ENCODE measurements at places on chromosomes 4 and X.
A peak's percentile ranks its signal among the peaks of the same experiment; 100 is the strongest.

- no peak for DNase-seq
These were observed 92.3 kb downstream of the KCNIP4 start for GRCh38 chr4:21856301-21856700.

GRCh38 chrX:49977319-49978090 lies 55.1 kb downstream of the CLCN5 start:
- DNase-seq, result no peak

DNA sequence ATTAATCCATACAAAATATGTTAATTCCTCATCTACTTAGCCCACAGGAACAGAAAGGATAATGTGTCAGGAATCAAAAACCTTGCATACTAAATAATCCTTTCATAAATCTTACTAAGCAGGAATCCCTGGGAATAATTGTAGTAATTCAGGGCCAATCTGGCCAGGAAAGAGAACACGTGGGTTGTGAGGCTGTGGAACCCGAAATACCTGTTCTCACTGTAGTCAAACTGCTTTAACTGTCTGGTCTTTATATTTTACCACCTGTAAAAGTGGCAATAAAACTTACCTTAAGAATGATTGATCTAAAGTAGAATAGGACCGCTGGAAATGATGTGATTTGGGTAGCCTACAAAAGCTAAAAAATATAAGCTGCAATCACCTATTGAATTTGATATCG lies 1620.9 kb downstream of the STIM2 start:
- no peak for DNase-seq

- no peak for DNase-seq
These were observed 25.7 kb downstream of the TRPC5 start for GRCh38 chrX:112056886-112057285.

GRCh38 chr4:183252959-183253358 lies 67.1 kb downstream of the CLDN22 start:
- no peak for DNase-seq

GRCh38 chr4:84385203-84385602 lies 113.9 kb downstream of the NKX6-1 start:
- DNase-seq, result no peak

DNA sequence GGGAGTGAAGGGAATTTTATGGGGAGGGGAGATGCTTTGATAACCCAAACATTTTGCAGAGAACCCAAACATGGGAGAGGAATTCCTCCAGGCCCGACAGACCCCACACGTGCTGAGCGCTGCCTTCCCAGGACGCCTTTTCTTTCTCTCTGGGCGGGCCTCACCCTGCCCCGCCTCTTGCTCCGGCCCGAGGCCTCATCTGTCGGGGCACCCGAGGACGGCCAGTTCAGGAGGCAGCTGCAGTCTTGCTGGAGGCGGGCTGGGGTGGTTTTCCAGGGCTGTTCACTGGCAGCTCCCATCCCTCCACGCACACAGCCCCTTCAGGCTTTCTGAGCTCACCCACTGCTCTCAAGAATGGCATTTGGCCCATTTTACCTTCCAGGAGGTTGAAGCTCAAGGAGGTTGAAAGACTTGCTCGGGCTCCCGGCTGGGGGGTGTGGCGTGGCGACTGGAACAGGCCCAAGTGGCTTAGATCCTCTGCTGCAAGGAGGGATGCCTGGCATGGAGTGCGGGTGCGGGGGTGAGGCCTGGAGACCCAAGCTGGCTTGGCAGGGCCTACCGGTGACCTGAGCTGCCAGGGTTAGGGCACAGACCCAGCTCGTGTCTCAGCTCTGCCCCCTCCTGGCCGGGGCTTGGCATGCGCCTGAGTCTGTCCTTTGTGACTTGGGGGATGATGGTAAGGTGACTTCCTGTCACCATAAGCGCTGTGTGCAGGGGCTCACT lies 99.2 kb downstream of the PSAPL1 start:
- DNase-seq, result peak; percentile 76

DNA sequence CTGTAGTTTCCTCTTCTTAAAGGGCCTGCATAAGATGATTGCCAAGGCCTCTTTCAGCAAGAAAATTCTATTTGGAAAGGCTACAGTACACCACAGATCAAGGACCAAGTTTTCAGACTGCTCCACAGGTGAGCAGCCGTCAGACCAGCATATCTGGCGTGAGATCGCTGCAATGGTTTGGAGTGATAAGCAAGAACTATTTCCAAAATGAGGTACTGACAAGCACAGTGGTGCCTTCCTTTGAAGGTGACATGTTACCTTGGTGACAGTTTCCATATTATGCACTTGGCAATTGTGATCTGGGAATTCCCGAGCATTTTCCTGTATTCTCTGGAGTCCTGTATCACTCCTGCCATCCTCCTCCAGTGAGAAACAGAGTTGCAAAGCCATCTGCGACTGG lies 7.3 kb upstream of the TMEM150C start:
- no peak for DNase-seq

- peak; percentile 66 for DNase-seq
These were observed 8.7 kb downstream of the KIAA1210 start for GRCh38 chrX:119118780-119119395.

DNA sequence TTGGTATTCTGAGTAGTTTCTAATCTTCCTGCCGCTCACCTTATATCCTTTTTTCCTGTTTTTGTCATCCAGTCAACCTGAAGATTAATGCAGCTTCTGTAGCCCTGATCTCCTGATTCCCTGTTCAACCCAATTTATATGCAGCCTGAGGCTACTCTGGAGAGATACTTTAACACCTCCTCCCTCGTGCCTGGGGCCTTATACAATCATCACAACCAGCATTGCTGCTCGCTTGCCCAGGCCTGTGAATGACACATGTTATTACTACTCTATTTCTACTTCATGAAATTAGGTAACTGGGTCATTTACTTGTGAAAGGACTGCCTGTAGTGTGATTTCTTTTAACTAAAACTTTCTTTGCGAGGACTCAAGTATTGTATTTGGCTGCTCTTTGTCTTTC lies 33.7 kb upstream of the WDR17 start:
- DNase-seq, result no peak

GRCh38 chr4:186485561-186486062 lies 69.8 kb downstream of the MTNR1A start:
- no peak for DNase-seq

- peak; percentile 46 for DNase-seq
These were observed 1.8 kb downstream of the CPZ start for GRCh38 chr4:8594097-8595038.

DNA sequence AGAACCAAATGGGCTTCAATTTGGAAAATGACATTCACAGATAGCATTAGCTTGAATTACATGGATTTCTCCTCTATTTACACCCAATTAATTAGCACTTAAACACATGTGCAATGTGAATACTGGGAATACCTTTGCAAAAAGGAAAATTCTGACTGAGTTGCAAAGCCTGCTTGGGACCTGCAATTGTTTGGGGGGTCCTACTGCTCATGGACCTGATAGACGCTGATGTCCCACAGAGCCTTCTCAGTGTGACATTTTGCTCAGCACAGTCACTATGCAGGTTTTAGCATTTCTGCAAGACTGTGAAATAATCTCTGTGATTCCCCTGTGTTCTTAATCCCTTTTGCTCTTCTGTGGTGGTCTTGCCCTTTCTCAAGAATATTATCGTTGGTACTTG lies 101.2 kb upstream of the PGRMC2 start:
- DNase-seq, result no peak

GRCh38 chrX:24025741-24026403 lies 1.1 kb downstream of the KLHL15 start:
- DNase-seq, result no peak

- no peak for DNase-seq
These were observed 10.1 kb upstream of the TMEM154 start for GRCh38 chr4:152689615-152690501.

GRCh38 chrX:70268034-70268433 lies at the start of gene ARR3:
Gene ARR3 (plus strand): TSS chrX:70268334. CDS start chrX:70269386, 1,052 bp downstream.
- DNase-seq, result no peak

DNA sequence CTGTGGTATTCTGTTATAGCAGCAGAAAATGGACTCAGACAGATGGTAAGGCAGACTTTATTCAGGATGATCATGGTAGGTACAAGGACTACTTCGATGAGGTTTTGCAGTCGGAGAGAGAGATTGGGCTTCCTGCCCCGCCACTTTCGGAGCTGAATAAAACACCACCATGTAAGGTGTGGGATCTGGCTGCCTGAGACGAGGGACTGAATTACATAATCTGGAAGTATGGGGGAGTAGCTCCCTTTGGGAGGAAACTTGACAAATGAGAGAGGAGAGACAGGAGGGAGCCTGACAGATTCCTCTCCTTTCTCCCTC lies 255.5 kb upstream of the GATB start:
- no peak for DNase-seq
